ENCODE measurements at places on chromosomes 1 and 21. TPM values are rescaled to one million over a fixed set of nuclear protein-coding genes. Genes with fewer than 3 reads are reported as not detected.
A peak's percentile ranks its signal among the peaks of the same experiment; 100 is the strongest.

DNA sequence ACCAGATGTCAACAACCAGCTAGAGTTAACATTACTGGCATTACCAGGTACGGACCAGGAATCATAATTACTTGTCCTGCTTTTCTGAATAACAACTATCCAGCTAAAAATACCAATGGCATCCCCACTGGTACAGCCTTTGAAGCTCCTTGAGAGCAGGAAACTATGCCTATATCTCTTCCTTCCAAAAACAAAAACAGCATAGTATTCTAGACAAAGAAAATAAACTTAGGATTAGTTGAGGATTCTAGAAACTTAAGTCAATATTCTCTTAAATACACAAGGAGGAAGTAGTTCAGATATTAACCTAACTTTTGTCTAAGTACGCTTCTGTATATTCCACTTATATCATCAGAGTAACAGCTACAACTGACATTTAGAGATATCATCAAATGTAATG, 3.0 kb downstream of the FUBP1 start:
- no peak for DNase-seq

- DNase-seq: no peak
Measured at GRCh38 chr1:167687919-167688519, 33.8 kb upstream of the MPZL1 start.

DNA sequence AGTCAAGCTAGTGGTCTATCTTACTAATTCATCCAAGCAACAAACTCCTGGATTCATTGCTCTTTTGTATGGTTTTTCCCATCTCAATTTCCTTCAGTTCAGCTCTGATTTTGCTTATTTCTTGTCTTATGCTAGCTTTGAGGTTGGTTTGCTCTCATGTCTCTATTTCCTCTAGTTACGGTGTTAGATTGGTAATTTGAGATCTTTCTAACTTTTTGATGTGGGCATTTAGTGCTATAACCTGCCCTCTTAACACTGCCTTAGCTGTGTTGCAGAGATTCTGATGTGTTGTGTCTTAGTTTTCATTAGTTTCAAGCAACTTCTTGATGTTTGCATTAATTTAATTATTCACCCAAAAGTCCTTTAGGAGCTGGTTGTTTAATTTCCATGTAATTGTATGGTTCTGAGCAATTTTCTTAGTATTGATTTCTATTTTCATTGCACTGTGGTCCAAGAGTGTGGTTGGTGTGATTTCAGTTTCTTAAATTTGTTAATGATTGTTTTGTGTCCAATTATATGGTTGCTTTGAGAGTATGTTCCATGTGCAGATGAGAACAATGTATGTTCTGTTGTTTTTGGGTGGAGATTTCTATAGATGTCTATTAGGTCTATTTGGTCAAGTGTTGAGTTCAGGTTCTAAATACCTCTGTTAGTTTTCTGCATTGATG, 154.6 kb downstream of the PLPPR5 start:
- no peak for DNase-seq

DNA sequence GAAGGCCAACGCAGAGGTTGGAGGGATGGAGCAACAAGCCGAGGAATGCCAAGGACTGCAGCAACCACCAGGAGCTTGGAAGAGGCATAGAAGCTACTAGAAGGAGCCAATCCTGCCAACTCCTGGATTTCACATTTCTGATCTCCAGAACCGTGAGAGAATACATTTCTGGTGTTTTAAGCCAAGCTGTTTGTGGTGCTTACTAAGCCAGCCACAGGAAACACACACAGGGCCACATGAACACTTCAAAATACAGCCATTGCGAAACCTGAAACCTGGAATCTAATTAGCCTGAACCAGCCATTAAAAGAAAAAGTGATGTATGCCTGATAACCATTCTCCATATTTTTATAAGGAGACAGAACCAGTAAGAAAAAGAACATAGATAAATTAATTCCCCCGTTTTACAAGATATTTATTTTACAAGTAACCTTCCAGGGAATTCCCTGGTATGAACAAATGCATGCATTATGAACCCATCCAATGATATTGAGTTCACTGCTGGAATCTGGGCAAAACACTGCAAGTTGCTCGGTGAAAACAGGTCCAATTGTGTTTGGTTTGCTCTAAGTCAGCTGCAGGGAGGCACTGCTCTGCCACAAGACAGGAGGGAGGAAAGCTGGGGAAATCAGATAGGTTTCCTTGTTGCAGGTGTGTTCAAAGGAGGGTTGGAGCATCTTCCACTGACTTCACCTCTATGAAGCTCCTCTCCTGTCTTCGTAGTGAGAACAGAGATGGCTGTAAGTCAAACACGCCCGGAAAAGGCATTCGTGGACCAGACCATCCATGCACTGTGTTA, 70.2 kb downstream of the ETS2 start:
- no peak for DNase-seq

DNA sequence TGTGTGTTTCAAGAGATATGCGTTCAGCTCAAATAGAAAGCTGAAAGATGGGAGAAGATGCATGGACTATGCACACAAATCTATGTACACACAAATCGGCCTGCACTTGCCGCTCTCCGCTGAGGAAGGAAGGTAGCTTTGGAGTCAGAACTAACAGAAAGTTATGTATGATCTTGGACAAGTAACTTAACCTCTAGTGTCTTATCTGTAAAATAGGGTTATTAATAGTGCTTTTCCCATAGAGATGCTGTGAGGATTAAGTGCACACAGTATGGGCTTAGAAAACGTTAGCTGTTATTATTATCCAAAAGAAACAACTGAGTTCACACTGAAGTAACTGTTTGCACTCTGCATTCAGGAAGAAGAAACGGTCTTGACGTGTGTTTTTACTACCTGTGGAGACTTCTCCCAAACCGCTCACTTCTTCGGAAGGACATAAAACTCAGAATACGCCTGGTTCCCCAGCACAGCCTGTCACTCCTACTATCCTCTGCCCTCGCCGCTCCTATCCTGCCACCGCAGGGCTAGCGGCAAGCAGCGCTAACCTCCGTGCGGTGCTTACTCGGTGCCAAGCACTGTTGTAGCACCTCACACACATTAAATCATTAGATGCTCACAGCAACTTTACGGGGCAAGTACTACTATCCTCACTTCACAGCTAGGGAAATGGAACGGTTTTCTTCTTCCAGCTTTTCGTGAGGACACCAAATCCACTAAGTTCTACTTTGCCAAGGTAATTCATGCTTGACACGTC, 1.3 kb downstream of the TGFBR3 start:
- DNase-seq: peak; percentile 20

DNA sequence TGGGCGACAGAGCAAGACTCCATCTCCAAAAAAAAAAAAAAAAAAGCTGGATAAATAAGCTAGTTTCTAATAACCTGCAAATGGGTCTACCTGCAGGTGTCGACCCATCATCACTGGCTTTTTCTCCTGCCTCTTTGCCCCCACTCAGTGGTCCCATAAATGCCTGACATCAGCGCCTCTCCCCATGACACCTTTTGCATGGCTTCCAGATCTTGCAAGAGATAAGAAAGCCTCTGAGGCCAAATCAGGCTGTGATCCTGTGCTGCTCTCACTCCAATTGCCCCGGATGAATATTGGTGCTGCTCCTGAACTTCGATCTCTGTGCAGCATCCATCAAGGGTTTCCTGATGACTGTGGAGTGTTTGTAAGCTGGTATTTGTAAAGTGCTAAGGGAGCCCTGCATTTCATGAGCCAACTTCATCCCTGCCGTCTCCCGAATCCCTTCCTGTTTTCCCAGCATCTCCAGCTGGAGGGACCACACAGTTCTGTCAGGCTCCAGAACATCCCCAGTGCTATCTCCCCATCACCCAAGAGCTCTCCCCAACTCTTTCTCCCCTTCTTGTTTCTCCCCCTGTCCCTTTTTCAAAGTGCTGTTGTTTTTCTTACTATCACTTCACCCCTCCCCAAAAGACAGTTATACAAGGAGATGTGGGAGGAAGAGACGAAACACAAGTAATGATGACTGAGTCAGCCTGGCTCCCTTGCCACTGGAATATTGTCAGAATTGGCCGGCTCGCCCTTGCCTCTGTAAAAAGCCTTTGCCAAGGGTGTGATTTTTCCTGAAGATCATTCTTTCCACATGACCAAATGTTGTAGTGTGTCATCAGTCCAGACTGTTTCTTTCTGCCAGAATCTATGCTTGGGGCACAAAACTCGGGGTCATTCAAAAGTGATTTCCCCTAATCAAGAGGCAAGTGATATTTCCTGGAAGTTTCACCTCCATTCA, 2.8 kb upstream of the EFHD2 start:
- DNase-seq: no peak

DNA sequence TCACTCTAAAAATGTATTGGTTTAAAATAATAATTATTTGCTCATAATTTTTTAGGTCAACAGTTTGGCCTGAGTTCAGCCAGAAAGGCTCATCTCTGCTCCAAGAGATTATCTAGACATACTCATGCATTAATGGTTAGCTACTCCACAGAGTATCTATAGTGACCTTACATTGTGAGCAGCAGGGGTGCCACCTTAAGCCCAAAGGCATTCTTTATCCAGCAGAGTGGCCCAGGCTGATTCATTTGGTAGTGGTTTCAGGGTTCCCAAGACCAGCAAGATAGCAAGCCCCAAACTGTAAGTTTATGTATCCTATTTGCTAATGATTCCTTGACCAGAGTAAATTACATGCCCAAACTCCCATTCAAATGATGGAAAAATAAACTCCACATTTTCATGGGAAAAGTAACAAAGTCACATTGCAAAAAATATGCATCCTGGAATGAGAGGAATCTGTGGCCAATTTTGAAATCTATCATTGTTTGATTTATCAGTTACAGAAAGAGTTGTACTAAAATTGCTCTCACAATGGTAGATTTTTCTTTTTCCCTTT, 182.6 kb upstream of the KCNK2 start:
- DNase-seq: no peak

DNA sequence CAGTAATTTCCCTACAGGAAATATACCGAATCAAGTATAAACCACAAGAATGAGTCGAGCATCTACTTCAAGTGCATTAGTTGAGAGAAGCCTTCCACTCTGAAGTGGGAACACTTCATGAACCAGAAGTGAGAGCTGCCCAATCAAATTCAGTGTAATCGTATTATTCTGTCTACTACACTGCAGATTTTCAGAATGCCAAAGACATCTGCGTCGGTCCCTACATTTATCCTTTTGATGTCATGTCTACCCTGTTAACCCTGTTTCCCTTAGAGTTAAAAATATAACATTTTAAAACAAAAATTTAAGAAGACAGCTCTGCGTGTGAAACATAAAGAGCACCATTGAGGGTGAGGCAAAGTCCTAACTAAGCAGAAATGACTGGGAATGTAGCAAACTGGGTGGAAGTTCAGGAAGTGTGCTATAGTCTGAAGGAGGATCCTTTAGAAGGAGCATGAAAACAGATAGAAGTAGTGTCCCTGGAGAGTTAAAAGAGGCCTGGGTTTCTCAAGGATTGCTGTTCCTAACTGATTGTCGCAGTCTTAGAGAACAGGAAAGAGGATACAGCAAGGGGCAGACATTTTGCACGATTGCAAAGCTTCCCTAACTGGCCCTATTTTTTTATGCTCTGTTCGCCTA, 291.2 kb downstream of the PTPRC start:
- no peak for DNase-seq

DNA sequence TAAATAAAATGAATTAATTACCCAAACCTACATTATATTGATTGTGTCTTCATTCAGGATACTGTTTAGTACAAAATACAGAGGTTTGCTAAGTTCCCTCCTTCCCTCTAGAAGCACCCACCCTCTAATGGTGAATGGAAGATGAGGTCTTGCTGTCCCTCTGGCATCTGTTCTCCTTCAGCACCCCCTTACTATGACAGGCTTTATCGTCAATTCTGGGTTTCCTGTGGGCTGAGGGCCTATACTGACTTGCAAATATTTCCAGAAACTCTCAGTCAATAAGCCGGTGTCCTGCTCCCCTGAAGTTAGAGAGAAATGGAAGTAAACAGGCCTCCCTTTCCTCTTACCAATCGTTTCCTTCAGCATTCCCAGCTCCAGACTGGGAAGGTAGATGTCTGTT, 13.2 kb downstream of the LAX1 start:
- no peak for DNase-seq

- DNase-seq: peak; percentile 93
Measured at GRCh38 chr1:205227584-205228013, at the start of gene TMCC2. TSS of gene TMCC2 (plus strand) at chr1:205227946. CDS start at chr1:205228565, 619 bp downstream.

Gene CFAP298
- total RNA-seq: 23.7 TPM

All from heart right ventricle (tissue), 16 donors.